Stimulated activated CD4-positive, alpha-beta T cell treated with anti-CD3 and anti-CD28 coated beads, Interleukin-1b, Interleukin-23, amount 100 ng/mL, for 24 hours (primary cell): ENCODE measurements at places on chromosomes 7 and 10.

DNA sequence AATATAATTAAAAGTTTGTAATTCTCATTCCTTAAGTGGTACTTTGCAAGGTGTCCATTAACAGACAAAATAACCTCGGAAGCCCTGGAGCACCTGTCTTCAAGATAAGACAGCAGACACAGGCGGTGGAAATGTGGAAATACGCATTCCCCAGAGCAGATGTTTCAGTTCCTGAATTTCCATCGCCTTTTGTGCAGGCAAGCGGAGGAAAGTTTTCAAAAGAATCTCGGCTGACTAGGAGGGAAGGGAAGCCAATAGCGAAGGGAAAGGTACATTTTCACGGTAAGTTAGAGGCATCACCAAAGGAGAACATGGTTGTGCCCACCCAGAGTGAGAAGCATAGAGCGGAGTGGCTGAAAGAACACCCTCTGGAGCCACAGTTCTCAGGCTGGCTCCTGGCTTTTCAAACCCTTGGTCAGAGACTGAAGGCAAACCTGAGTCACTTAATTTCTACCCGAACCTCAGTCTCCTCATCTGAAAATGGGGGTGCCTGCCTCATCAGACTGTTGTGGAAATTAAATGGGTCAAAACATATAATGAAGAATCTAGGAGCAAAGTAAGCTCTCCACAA is 13.6 kb downstream of the CPA1 start:
- no peak for DNase-seq

DNA sequence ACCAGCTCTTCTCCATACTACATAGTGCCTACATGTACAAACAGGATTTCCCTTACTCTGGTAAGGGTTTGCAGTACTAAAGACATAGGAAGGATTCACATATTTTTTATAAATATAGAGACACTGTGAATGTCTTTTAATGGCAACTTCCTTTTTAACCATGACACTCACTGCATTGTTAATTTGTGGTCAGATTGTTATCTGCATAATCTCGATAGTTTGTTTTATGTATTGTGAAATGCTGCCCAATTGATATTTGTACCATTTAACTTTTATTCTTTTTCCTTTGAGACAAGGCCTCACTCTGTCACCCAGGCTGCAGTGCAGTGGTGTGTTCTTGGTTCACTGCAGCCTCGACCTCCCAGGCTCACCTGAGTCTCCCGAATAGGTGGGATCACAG is 39.7 kb downstream of the SP8 start:
- no peak for DNase-seq

- no peak for DNase-seq
Observed at GRCh38 chr7:27860800-27861199, 120.8 kb downstream of the TAX1BP1 start.

DNA sequence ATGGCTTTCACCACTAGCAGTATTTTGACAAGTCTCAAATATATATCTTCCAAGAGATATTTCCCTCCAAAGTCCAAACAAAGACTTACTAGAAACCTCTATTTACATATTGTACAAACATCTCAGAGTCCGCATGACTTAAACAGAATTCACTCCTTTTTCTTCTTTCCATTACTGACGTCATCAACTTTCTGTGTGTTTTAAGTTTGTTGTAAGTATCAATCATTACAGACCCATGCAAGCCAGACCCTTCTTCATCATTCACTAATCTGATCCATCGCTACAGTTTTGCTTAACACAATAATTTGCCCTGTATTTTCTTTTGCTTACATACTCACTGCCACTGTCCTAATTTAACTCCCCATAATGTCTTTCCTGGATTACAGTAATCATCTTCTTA is 51.9 kb downstream of the SEMA3A start:
- no peak for DNase-seq

GRCh38 chr7:95470452-95470851 is 15.3 kb upstream of the ASB4 start:
- no peak for DNase-seq

GRCh38 chr10:30974773-30975415 is 56.8 kb downstream of the ZNF438 start:
- DNase-seq: no peak

DNA sequence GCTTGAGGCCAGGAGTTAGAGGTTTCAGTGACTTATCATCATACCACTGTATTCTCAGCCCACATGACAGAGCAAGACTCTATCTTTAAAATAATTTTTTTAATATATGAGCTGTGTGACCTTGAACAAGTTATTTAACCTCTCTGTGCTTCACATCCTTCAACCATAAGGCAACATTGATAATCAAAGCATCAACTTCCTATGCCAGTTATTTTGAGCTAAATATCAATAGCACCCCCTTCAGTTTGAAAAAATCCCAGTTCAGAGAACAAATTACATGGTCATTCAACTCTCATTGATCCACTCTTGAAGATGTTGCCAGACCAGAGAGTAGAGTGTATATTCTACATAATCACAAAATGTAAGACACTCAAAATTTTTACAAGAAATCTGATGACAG is 53.0 kb downstream of the ASNS start:
- no peak for DNase-seq

DNA sequence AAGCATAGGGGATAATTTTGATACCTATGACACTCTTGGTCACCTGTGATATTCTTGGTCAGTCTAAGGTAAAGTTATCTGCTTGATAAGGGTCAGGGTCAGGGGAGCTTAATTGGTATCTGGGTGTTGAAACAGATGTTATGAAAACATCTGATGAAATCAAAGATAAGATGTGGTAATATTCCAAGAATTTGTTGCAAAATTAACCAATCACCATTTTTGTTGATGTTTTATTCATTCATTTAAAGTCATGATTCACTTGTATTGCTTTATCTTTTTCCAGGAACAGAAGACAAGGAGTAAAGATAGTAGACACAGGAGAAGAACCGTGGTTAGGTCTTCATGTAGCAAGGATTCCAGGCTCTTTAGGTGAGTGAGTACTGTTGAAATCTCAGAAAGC is 103.1 kb downstream of the SEMA3C start:
- no peak for DNase-seq

GRCh38 chr10:94274142-94274787 is 88.5 kb downstream of the NOC3L start:
- DNase-seq: no peak

GRCh38 chr10:110529596-110530011 is 31.9 kb downstream of the DUSP5 start:
- no peak for DNase-seq

GRCh38 chr7:148515728-148516695 is 74.6 kb upstream of the C7orf33 start:
- no peak for DNase-seq

- DNase-seq: no peak
Observed at GRCh38 chr10:79391231-79392019, 44.2 kb downstream of the PPIF start.

- no peak for DNase-seq
Observed at GRCh38 chr7:19051767-19052375, 65.6 kb downstream of the TWIST1 start.

DNA sequence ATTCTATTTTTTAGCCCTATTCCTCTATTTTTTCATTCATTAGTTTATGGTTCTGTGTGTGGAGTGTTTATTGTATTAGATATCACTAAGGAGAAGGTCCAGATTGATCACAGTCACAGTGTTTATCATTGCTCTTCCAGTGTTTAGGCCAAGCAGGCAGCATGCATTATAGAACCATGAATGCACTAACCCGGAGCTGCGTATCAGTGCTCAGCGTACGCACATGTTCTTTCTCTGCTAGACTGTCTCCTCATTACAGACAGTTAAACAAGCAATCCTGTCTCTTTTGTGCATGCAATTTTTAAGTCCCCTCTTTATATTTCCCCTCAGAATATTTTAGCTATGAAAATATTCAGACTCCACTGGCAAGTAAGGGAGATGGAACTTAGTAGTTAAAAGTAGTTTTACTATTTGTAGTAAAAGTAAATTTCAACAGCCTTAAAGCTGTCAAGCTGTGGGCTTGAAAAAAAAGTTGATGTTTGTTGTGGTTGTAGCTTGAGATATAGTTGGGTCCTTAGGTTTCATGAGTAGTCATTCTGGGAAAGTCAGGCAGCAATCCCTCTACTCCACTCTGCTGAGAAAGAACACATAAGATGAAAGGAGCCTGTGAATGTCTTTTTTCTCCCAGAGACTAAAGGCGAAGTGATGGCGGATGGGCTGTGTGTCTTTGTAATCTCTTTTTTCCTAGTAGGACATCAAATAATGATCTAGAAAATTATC is 260.4 kb downstream of the CDK14 start:
- no peak for DNase-seq

GRCh38 chr10:65614956-65615565 is 1310.8 kb upstream of the LRRTM3 start:
- DNase-seq: no peak

DNA sequence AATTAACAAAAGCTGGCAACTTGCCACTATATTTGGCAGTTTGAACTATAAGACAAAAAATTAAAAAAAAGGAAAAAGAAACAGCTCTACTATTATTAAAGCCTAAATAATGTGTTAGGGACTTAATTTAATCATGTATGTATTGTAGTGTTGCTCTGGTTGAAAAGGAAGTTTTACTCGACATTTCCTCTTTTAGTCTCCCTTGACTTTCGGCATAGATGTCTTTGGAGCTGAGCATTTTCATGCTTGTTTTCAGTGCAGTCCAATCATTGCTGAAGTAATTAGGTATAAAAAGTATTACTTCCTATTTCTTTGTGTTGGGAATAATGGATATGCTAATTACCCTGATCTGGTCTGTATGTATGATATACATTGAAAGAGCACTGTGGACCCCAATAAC is 216.8 kb upstream of the KLF6 start:
- DNase-seq: no peak

- DNase-seq: no peak
Observed at GRCh38 chr7:94205529-94205928, 189.2 kb upstream of the COL1A2 start.

DNA sequence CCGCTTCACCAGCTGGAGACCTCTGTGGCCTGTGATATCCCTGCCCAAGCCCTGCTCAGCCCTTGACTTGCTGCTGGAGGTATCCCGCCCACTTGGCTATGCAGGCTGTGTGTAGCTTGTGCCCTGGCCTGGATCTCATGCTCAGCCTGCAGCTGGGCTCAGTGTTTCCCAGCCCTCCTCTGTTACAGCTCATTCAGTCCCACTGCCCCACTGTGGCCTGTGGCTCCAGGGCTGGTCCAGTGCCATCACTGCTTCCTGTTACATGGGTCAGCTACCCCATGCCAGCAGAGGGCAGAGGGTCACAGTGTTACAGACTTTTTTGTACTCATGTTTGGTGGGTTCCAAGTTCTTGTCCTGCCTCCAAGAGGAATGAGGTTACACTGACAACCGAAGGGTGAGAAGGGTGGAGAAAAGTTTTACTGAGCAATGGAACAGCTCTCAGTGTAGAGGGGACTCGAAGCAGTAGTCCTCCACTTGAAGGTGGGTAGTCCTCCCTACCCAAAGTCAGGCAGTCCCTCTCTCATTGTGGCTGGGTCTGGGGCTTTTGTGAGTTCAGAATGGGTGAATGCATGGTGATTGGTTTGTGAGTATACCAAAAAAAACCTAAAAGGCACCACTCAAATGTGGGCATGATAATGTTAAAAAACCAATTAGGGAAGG is 100.4 kb downstream of the ANKRD7 start:
- DNase-seq: no peak
